ENCODE measurements at places on chromosomes 1 and 21.

GRCh38 chr1:173869021-173869359 lies 810 bp downstream of the ZBTB37 start:
- DNase-seq: no peak

GRCh38 chr1:185291159-185291558 lies 25.9 kb downstream of the IVNS1ABP start:
- no peak for DNase-seq

- peak; percentile 40 for DNase-seq
Observed at GRCh38 chr1:17545356-17545755, 5.9 kb downstream of the ARHGEF10L start.

DNA sequence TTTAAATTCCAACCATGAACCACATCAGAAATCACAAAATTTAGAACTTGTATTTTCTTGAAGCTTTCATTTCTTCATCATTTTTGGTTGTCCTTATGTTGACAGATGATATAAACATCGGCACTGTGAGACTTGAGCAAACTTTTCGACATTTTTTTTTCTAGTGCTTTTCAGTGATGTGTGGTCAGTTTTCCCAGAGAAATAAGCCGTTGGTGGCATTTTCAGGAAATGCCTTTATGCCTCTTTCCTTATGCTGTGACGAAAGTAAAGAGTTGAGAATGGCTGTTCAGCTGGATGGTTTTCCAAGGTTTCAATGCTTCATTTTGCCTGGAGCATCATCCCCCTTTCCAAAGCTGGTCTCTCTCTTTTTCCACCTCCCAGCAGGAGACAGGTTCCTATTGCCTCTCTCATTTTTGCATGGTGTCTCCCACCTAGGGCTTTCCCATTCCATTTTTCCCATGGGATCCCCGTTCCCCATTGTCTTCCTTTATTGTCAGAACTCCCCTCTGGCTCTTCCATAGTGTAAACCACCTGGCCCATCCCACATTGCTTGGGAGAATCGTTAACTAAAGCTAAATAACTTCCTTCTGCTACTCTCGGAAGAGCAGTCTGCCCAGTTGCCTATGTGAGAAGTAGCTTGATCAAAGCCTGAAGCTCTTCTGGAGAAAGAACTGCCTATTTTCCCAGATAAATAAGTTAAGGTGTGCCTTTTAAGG lies 61.4 kb upstream of the DYNLT5 start:
- DNase-seq: no peak

Data from astrocyte of the spinal cord (primary cell).